ENCODE measurements at places on chromosomes 12 and 14.

DNA sequence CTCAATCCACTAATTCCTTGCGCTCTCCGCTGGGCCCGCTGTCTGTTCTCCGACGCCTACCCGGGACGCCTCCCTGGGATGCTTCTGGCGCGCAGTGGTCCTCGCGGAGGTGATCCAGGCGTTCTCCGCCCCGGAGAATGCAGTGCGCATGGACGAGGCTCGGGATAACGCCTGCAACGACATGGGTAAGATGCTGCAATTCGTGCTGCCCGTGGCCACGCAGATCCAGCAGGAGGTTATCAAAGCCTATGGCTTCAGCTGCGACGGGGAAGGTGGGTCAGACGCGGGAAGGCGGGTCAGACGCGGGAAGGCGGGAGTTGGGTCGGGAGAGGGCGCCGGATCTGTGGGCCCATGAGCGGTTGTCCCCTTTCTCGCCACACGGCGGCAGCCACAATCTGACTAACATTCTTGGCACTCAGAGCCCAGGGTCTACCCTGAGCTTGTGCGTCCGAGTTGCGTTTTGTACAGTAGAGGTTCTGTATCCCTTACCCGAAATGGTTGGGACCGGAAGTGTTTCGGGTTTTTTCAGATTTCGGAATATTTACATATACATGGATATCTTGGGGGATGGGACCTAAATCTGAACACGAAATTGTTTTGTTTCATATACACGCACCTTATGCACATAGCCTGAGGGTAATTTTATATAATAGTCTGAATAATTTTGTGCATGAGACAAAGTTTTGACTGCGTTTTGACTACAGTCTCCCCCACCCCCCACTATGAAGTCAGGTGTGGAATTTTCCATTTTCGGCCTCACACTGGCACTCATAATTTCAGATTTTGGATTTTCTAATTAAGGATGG, 762 bp downstream of the C12orf57 start:
- peak; percentile 71 for DNase-seq

DNA sequence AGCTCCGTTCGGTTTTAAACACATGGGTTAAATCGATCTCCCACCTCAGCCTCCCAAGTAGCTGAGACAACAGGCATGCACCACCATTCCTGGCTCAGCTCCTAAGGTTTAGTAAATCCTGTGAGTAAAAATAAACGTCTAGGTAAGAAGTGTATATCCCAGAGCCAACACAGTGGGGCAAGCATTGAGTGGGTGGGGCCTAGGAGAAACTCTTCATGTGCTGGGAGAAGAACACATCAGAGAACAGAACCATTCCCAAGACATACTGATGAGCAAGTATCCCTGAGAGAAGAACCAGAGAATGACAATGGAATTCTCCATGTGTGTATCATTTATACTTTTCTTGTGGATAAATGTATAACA, 86.3 kb downstream of the SEC23A start:
- DNase-seq: no peak

DNA sequence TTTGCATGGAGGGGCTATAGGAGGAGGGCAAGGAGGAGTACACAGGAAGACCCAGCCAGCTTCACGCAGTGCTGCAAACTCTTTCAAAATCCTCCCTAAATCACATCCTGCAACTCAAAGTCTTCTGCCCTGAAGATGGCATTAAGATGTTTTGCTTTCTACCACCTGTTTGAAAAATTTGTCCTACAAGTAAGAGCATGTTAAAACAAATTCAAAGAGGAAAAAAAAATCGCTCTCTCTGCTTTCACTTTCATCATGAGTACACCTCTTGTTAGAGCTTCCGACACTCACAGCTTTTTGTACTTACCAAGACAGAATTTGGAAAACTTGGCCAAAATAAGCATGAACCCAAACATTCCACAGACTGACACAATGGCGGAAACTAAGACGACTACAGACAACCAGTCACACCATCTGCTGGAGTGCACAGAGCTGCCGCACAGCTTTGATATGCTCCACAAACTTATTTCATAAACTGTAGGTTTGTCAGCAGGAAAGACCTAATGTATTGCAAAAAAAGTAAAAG, 21.3 kb downstream of the GCH1 start:
- no peak for DNase-seq

DNA sequence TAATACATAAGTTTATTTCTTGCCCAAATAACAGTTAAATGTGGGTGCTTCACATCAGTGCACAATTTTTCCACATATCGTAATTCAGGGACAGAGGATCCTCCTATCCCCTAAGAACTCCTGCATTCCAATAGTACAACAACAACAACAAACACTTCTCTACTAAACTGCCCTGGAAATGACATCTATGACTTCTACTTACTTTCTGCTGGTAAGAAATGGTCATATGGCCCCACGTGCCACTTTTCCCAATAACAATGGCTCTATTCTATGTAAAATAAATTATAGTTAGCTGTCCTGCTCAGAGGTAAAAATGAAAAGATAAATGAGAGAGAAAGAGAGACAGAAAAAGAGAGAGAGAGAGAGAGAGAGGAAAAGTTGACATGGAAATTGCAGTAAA, 308.5 kb downstream of the ATXN7L3B start:
- no peak for DNase-seq

GRCh38 chr14:65065719-65066118, 36.6 kb downstream of the MAX start:
- DNase-seq: no peak

DNA sequence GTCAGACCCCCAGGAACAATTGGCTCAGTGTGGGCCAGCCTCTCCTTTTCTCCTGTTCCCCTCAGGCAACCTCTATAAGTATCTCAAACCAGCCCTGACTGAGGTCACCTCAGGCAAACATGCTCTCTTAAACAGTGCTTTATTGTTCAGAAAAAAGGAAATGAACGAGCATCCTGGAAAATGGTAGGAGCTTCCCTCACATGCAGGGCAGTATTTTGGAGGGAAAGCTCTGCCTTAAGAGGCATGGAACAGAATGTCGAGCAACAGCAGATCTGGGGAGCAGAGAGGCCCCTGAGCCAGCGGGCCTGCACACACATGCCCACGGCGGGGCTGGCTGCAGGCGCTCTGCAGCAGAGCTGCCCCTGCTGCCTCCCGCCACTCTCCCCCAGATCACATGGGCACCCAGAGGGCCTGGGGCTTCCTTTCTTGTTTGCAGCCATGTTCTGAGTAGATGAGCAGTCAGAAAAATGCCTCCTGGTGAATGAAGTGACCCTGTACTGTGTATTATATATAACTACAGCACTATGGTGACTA, 42.0 kb downstream of the MOK start:
- DNase-seq: no peak

DNA sequence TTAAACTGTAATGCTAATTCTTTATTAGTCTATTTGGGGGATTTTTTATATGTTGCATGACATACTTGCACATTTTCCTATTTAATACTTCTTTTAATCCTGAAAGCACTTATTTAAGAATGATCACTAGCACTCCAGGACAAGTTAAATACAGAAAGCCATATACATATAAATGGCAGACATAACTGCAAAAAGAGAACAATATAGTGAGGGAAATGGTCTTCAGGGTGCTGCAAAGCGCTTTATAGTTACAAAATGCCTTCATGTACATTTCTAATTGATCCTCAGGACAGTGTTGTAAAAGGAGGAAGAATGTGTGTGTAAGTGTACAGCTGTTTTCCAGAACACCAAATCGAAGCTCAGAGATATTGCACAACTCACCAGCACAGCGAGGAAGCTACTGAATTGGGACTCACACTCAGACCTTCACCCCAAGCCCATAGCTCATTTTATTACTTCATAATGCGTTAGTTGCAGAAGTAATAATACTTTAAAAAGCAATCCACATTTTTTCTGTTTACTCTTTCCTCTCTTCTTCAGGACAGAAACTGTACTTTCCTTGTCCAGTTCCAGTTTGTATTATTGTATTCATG, 428.2 kb downstream of the RAD51B start:
- DNase-seq: no peak

- no peak for DNase-seq
Measured at GRCh38 chr12:132025526-132025925, 75.8 kb downstream of the EP400 start.

DNA sequence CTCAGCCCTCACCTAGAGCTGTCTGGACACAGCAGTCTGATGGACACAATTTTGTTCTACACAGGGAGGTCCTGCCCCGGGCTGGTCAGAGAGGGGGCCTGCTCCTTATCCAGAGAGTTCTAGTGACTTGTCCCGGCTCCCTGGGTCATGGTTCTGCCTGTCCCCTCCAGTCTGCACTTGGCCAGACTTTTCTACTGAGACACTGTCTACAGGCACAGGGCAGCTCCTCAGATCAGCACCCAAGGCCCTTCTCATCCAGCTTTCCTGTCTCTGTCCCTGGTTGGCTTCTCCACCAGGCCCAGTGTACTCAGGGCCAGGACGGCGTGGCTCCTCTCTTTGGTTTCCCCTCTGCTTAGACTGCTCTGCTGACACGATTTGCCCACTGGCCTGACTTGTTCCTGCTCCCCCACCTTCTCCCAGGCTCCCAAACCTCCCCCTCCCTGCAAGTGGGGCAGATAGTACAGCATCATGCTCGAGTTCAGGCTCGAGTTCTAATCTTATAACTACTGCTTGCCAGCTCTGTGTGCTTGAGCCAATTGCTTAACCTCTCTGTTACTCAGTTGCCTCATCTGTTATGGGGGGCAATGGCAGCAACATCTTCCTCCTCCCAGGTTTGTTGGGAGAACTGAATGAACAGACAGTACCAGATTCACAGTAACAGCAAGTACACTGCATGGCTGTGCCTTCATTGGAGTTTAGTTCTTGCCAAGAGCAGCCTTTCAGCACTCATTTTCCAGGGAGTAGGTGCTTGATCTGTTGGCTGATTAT, 22.0 kb upstream of the COL2A1 start:
- DNase-seq: no peak

GRCh38 chr12:87302126-87302745, 727.0 kb downstream of the C12orf50 start:
- no peak for DNase-seq
